ENCODE measurements at places on chromosomes 2 and 18.
A peak's percentile ranks its signal among the peaks of the same experiment; 100 is the strongest.

GRCh38 chr2:2879071-2879470 lies 498.5 kb downstream of the EIPR1 start:
- DNase-seq: no peak
- no peaks in the 10 kb centered on the region for H3K36me3 ChIP-seq
- H3K27me3 ChIP-seq: no peaks in the 10 kb centered on the region
- peaks cover 12% of the 10 kb centered on the region for H3K4me1 ChIP-seq
- H3K4me3 ChIP-seq: no peak overlapping the region

GRCh38 chr18:79879566-79879965 lies 71.9 kb downstream of the SLC66A2 start:
- DNase-seq: no peak
- H3K27me3 ChIP-seq: no peaks in the 10 kb centered on the region
- no peaks in the 10 kb centered on the region for H3K36me3 ChIP-seq

GRCh38 chr18:58695772-58696171 lies 24.5 kb downstream of the MALT1 start:
- DNase-seq: no peak
- H3K27me3 ChIP-seq: no peaks in the 10 kb centered on the region

DNA sequence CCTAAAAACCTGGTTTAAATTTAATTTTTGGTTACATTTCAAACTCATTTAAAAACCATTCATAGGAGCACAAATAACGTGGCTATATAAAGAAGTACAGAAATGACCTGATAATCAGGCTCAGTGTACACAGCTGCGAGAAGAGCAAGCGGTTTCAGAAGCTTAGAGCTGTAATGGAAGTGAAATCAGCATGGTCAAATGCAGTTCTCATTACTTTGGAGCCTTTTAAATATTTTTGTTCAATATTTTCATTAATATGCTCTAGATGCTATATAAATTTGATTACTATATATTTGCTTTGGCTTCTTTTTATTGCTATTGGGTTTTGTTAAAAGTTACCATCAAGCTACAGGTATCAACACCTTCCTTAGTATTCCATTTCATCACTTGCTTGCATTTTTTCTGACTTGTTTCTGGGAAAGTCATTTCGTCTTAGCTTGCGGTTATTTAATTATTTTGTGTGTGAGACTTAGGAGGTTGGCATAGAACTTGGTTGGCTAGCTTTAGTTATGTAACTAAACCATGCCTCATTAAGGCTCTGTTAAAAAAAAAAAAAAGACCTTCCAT lies 58.7 kb downstream of the AFTPH start:
- H3K4me1 ChIP-seq: peaks cover 41% of the 10 kb centered on the region
- peak overlapping the region; percentile 18 for H3K4me3 ChIP-seq
- H3K27me3 ChIP-seq: no peaks in the 10 kb centered on the region

- no peak overlapping the region for H3K4me3 ChIP-seq
- no peak overlapping the region for H3K27ac ChIP-seq
- no peaks in the 10 kb centered on the region for H3K36me3 ChIP-seq
These were observed 55.0 kb upstream of the DAPL1 start for GRCh38 chr2:158740127-158740526.

- DNase-seq: no peak
- no peak overlapping the region for H3K4me3 ChIP-seq
- H3K27ac ChIP-seq: no peak overlapping the region
- H3K36me3 ChIP-seq: no peaks in the 10 kb centered on the region
These were observed 8.3 kb downstream of the KCNE4 start for GRCh38 chr2:223060201-223060825.

DNA sequence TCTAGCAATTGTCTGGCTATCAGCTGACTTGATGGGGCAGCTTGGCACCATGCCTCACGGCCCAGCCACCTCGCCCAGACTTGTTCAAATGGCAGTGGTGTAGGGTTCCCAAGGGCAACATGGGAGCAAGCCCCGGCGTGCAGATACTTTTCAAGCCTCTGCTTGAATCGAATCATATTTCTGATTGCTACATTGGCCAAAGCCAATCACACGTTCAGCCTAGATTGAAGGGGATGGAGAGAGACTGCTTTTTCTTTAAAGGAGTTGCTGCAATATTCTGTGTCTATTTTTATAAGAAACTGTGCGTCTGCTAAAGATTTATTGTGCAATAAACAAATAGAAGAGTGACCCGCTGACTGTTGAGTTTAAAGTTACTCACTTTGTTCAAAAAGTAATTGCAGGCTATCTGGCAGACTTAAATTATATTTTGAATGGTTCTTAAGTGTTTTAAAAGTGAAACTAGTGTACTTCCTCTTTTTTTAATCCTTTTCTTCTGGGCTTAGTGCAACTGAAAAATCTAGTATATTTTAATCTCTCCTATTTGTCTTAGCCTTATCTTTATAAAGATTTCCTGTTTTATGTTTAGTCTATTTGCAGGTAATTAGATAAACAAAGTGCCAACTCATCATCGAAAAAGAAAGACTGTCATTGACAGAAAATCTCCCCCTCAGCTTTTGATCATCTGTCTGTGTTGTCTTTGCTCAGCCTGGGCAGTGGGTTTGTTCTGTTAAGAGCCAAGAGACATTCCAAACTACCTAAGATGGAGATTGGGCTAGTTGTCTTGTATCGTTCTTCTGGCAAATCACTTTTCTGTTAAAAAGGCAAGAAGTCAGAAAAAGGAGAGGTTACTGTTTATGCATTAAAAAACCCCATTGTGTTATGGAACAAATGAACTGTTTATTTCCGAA lies 156.1 kb downstream of the TPGS2 start:
- DNase-seq: no peak
- no peak overlapping the region for H3K27ac ChIP-seq
- no peaks in the 10 kb centered on the region for H3K36me3 ChIP-seq
- H3K4me1 ChIP-seq: 0 out of 2 replicates have a peak, but pooled peaks cover 7% of the 10 kb centered on the region
- H3K4me3 ChIP-seq: no peak overlapping the region
- H3K27me3 ChIP-seq: no peaks in the 10 kb centered on the region

GRCh38 chr2:132654968-132655367 lies 15.0 kb downstream of the LYPD1 start:
- no peak for DNase-seq
- H3K27ac ChIP-seq: no peak overlapping the region
- no peaks in the 10 kb centered on the region for H3K27me3 ChIP-seq
- no peaks in the 10 kb centered on the region for H3K4me1 ChIP-seq
- no peak overlapping the region for H3K4me3 ChIP-seq

DNA sequence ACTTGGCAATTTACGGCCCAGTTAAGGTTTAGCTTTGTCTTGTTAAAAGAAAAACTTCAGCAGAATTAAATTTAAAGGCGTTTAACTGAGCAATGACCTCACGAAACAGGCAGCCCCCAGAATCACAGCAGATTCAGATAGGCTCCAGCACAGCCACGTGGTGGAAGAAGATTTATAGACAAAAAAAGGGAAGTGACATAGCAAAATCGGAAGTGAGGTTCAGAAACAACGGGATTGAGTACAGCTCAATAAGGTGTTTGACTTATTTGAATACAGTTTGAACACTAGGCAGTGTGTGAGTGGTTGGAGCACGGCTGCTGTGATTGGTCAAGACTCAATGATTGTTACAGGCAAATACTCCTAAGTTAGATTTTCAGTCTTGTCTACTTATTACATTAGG lies 79.8 kb downstream of the MOGAT1 start:
- no peaks in the 10 kb centered on the region for H3K27me3 ChIP-seq
- peaks cover 4% of the 10 kb centered on the region for H3K4me1 ChIP-seq
- H3K4me3 ChIP-seq: no peak overlapping the region
- no peaks in the 10 kb centered on the region for H3K36me3 ChIP-seq

- no peaks in the 10 kb centered on the region for H3K27me3 ChIP-seq
- H3K4me1 ChIP-seq: no peaks in the 10 kb centered on the region
- no peak for DNase-seq
- H3K4me3 ChIP-seq: no peak overlapping the region
These were observed 136.1 kb downstream of the NEDD4L start for GRCh38 chr18:58180172-58180571.

GRCh38 chr2:85266146-85267041 lies 61.4 kb downstream of the TGOLN2 start:
- no peak overlapping the region for H3K27ac ChIP-seq
- no peaks in the 10 kb centered on the region for H3K36me3 ChIP-seq
- no peak overlapping the region for H3K4me3 ChIP-seq
- 0 out of 2 replicates have a peak, but pooled peaks cover 1% of the 10 kb centered on the region for H3K27me3 ChIP-seq
- no peaks in the 10 kb centered on the region for H3K4me1 ChIP-seq

- DNase-seq: no peak
- no peaks in the 10 kb centered on the region for H3K4me1 ChIP-seq
- no peaks in the 10 kb centered on the region for H3K36me3 ChIP-seq
- H3K4me3 ChIP-seq: no peak overlapping the region
These were observed 217.0 kb downstream of the C1D start for GRCh38 chr2:67845621-67846369.

DNA sequence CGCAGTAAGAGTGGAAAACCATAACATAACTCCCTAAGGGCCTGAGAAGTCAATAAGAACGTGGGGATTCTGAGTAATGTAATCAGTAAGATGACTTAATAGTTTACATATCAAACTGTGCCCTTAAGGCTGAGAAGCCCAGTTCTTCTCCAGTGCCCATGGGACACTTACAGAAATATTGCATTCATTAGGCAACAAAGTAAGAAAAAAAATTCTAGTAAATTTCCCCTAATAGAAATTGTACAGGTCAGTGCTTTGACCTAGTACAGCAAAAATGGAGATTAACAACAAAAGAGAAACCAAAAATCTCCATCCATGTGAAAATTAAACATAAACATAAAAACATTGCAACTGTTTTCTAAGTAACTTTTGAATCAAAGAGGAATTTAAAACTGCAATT lies 139.8 kb upstream of the HS6ST1 start:
- no peaks in the 10 kb centered on the region for H3K27me3 ChIP-seq
- H3K27ac ChIP-seq: no peak overlapping the region
- H3K4me3 ChIP-seq: no peak overlapping the region
- H3K4me1 ChIP-seq: no peaks in the 10 kb centered on the region
- DNase-seq: no peak

GRCh38 chr2:86078774-86079545 lies 26.7 kb downstream of the POLR1A start:
- H3K27ac ChIP-seq: no peak overlapping the region
- H3K4me1 ChIP-seq: peaks cover 14% of the 10 kb centered on the region
- no peak overlapping the region for H3K4me3 ChIP-seq
- DNase-seq: no peak
- peaks cover 23% of the 10 kb centered on the region for H3K36me3 ChIP-seq
- no peaks in the 10 kb centered on the region for H3K27me3 ChIP-seq

DNA sequence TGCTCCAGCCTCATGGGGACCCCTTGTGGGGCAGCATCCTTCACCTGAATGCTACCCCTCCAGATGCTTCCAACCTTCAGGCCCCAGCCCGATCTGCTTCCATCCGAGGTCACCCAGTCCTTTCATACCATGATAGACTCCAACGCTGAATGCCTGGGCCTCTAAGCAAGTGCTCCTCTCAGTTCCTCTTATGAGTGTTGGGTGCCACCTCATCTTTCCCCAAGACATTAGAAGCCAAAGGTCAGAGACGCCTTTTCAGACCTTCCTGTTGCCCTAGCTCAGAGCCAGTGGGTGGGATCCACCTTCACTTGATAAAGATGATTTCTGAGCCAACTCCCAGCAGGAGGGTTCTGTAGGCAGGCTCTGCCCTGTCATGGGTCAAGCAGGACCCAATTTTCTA lies 174.5 kb upstream of the MGAT5 start:
- no peaks in the 10 kb centered on the region for H3K4me1 ChIP-seq
- H3K4me3 ChIP-seq: no peak overlapping the region
- H3K27ac ChIP-seq: no peak overlapping the region
- no peak for DNase-seq
- no peaks in the 10 kb centered on the region for H3K36me3 ChIP-seq

DNA sequence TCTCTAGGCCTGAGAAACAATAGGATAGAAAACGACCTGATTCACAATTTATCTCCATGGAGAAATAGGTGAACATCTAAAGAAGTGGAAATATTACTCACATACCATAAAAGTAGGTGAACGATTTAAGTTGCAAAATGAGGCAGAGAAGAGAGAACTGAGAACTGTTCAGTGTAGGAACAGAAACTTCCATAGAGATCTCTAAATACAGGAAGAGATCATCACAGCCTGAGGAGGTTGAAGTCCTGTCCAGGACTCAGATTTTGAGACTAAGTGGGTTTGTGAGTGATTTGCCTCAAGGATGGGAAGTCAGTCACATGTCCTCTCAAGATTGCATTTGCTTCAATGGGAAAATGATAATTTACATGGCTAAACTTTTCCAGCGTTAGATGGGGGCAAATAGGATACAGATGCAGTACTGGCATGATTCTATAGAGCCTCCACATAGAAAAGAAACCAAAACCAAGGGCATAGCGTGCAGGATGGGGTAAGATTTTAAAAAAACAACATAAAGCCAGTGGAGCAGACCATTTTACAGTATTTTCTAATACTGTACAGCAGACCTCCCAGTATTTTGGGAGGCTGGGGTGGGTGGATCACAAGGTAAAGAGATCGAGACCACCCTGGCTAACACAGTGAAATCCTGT lies 68.8 kb downstream of the MEP1B start:
- no peaks in the 10 kb centered on the region for H3K36me3 ChIP-seq
- H3K4me1 ChIP-seq: no peaks in the 10 kb centered on the region
- H3K27me3 ChIP-seq: no peaks in the 10 kb centered on the region
- no peak overlapping the region for H3K4me3 ChIP-seq
- DNase-seq: no peak

DNA sequence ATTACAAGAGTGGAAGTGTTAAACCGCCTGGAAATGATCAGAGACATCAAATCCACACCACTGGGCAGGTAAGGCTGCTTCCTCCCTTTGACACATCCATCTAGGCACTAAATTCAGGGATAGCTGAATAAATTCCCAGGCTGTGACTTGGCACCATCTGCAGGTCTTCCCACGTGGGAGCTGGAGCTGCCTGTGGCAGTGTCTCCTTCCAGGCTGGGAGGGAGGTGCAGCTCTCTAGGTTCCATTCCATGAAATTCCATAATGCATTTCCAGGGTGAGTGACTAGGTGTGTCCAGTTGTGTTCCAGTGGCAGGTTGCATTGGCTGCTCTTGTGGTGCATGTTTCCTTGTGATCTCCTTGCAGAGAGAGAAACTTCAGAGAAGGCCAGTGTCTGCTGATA lies 188.9 kb upstream of the CXCR4 start:
- peaks cover 5% of the 10 kb centered on the region for H3K27me3 ChIP-seq
- no peak overlapping the region for H3K4me3 ChIP-seq

GRCh38 chr2:31213601-31214443 lies 3.5 kb downstream of the CAPN14 start:
- peaks cover 39% of the 10 kb centered on the region for H3K4me1 ChIP-seq
- H3K27me3 ChIP-seq: no peaks in the 10 kb centered on the region
- DNase-seq: no peak
- no peak overlapping the region for H3K27ac ChIP-seq
- H3K4me3 ChIP-seq: no peak overlapping the region
- H3K36me3 ChIP-seq: no peaks in the 10 kb centered on the region

- no peak for DNase-seq
- H3K27ac ChIP-seq: no peak overlapping the region
- H3K4me3 ChIP-seq: no peak overlapping the region
- no peaks in the 10 kb centered on the region for H3K36me3 ChIP-seq
- H3K4me1 ChIP-seq: no peaks in the 10 kb centered on the region
- no peaks in the 10 kb centered on the region for H3K27me3 ChIP-seq
These were observed 15.4 kb downstream of the EVA1A start for GRCh38 chr2:75545387-75545786.

GRCh38 chr2:176642074-176642473 lies 372.8 kb downstream of the MTX2 start:
- H3K27ac ChIP-seq: no peak overlapping the region
- H3K36me3 ChIP-seq: no peaks in the 10 kb centered on the region
- H3K27me3 ChIP-seq: peaks cover 4% of the 10 kb centered on the region
- H3K4me1 ChIP-seq: no peaks in the 10 kb centered on the region
- DNase-seq: peak; percentile 23
